Activated T-cell treated with anti-CD3 and anti-CD28 coated beads for 48 hours (primary cell): ENCODE measurements at places on chromosomes 3 and 15.

- no peak for DNase-seq
These were observed 182.2 kb downstream of the SNRPN start for GRCh38 chr15:25137013-25137412.

- DNase-seq, result no peak
These were observed 11.2 kb downstream of the UBL7 start for GRCh38 chr15:74449643-74450205.

DNA sequence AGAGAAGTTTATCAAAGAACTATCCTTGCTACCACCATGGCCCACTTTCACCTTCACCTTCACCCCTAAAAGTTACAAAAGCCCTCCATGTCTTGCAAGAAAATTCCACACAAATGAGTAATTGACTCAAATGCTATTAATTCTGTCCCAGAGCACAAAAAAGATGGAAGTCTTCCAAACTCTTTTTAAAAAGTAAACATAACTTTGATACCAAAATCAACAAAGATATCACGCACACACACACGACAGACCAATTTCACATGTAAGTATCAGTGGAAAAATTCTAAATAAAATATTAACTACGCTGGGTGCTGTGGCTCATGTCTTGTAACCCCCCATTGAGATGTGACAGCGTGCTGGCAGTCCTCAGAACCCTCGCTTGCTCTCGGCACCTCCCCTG lies 1.1 kb upstream of the MCCC1 start:
- no peak for DNase-seq

- DNase-seq, result no peak
These were observed 54.2 kb upstream of the ACAD9 start for GRCh38 chr3:128825117-128825725.

DNA sequence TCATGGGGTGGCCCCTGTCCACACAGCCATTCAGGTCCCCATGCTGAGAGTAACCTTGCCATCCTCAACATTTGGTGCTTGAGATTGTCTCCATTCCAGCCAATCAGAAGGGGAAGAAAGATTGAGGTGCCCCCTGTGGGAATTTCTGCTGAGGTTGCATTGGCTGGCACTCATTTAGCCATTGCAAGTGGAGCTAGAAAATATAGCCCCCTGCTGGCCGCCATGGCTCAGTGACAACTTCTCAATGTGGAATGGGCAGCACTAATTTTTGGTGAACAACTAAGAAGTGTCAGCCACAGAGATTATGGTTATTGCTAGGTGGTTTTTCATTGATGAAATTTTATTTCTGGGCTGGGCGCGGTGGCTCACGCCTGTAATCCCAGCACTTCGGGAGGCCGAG lies 22.0 kb downstream of the COL6A6 start:
- DNase-seq, result peak; percentile 18

GRCh38 chr3:46213201-46213600 lies 5.1 kb upstream of the CCR1 start:
- no peak for DNase-seq

- no peak for DNase-seq
These were observed 92.1 kb downstream of the DTWD1 start for GRCh38 chr15:49712846-49713450.

- no peak for DNase-seq
These were observed 504.9 kb downstream of the TBL1XR1 start for GRCh38 chr3:176692199-176692965.

DNA sequence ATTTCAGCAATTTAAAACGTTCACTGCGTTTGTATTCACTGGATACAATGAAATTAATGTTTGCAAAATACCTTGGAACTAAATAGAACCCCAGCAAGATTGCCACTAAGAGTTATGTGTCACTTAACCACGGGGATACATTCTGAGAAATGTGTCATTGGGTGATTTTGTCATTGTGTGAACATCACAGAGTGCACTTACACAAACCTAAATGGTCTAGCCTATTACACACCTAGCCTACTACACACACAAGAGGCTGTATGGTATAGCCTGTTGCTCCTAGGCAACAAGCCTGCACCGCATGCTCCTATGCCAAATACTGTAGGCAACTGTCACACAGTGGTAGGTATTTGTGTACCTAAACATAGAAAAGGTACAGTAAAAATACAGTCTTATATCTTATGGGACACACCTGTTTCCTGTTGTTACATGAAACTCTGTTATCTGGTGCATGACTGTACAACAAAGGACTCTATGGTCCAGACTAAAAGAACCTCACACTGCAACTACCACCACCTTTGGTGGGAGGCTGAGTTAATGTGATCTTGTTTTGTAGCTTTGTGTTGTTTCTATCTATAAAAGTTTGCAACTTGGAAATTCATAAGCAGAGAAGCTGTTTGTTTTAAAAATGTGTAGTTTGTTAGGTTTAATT lies 92.2 kb upstream of the NTRK3 start:
- no peak for DNase-seq

DNA sequence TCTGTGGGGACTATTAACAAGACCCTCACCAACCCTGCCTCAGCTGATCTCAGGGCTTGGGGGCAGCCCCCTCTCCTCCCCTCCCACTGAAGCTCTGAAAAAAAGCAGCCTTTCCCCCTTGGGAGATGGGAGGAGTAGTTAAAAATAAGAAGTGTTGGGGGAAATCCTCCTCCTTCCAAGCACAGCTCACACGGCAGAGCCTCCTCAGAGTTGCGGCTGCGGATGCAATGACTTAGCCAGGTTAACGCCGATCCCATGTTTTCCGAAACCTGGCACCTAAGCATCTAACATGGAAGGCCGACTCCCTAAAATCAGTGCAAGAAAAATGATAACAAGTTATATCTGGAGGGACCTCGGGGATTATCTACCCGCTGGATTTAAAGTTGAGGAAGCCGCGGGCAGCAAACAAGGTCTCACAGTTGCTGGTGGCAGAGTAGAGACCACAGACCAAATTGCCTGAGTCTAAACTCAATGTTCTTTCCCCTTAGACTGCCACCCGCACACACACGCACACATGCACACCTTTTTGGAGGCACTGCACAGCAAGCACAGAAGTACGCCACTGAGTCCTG lies 1.1 kb upstream of the TPM1 start:
- DNase-seq, result no peak

DNA sequence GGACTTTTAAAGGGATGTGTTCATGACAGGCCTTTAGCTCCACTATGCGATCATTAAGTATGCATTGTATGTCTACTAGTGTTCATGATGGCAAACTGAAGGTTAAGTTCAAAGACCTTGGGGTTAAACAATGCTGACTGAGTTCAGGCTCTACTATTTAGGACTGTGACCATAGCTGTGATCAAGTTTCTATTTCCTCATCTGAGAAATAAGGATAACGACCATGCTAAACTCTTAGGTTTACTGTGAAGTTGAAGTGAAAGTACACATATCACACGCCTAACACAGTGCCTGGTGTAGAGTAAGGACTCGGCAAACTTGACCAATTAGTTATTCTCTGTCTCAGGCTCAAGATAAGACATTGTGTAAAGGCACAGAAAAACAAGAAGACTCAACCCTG lies 243.2 kb downstream of the MBNL1 start:
- DNase-seq, result no peak

DNA sequence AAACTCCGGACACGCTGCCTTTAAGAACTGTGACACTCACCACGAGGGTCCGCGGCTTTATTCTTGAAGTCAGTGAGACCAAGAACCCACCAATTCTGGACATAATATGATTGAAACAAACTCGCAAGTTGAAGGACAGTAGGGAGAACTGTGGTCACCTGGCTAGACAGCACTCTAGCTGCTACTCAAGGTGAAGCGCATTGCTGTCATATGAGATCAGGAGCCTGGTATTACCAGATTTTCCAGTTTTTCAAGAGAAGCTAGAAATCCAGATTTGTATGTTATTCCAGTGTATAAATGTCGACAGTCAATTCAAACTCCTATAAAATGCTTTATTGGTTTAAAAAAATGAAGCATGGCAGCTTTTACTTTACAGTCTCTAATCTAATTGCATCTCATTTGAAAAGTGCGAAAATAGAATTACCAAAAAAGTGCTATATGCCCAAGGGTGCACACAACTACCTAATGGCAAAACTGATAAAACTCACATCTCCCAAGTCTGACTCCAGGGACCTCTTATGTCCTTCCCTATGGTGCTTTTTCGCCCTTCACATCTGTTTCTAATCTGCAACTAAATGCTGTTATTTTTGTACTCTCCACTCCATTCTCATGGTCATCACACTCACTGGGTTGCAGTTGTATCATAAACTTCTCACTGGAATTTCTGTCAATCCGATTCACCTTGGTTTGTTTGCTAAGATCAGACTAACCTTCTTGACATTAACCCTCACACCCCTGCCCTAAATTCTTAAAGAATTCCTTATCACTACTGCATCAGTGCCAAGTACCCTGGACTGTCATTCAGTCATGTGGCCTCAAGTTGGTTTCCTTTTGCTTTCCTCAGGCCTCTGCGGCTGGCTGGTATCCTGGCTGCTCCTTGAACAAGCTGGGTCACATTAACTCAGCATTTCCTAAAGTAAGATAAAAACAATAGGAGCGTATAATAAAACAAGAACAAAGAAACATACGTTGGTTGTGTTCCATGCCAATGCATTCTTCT lies 31.5 kb upstream of the ARHGEF26 start:
- DNase-seq, result no peak

DNA sequence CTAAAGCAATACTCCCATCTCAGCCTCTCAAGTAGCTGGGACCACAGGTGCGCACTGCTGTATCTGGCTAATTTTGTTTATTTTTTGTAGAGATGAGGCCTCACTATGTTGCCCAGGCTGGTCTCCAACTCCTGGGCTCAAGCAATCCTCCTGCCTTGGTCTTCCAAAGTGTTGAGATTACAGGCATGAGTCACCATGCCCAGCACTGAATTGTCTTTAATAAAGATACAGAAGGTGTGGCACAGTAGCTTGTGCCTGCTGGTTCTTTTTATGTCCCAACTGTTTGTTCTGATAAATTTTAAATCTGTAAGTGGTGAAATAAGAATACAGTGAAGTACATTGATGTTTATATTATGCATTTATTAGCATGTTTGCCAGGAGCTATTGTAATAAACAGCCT lies 20.6 kb upstream of the TRAK1 start:
- DNase-seq, result no peak

- DNase-seq, result no peak
These were observed 25.3 kb upstream of the SI start for GRCh38 chr3:165103616-165104015.

- no peak for DNase-seq
These were observed 41.2 kb downstream of the IMPG2 start for GRCh38 chr3:101279162-101279561.

DNA sequence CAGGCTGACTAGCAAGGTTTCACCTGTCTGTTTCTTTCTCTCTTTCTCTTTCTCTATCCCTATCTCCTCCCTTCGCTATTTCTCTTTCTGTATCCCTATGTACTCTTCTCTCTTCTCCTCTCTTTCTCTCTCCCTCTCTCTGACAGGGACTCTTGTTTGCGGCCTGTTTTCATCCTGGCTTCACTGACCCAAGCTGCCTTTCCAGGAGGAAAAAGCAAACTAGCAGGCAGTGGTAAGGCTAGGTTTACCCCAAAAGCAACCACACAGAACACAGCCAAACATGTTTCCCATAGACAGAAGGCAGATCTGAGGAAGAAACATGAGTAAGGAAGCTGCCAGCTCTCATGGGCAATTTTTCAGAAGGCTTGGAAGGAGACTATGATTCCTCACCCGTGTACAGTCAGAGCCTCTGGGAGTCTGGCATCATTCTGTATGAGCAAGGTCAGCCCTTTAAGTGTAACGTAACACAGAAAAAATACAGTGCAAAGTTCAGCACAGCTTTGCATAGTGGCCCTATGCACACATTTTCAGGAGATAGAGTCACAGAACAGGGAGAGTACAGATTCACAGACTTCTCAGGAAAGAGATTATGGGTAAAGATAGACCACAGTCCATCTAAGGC lies 61.0 kb downstream of the OCA2 start:
- no peak for DNase-seq

- no peak for DNase-seq
These were observed 457.8 kb upstream of the ZNF717 start for GRCh38 chr3:76242886-76243753.

DNA sequence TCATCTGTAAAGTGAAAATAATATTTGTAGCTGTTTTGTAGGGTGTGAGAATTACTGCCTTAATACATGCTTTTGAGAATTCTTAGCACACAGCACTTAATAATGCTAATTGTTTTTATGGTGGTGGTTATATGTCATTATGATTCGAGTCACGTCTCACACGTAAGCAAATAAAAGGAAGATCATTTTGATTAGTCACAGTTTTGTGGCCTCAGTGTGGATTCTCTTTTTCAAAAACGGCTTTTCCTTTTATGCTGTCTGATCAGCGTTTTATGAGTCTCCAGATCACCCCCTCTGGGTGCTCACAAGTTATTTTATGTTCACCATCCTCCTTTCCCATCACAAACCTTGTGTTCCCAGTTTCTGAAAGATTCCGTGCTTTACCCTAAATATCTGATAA lies 255.6 kb upstream of the CNTN4 start:
- DNase-seq, result no peak

GRCh38 chr15:71325481-71325880 lies 210.2 kb downstream of the THSD4 start:
- DNase-seq, result no peak

DNA sequence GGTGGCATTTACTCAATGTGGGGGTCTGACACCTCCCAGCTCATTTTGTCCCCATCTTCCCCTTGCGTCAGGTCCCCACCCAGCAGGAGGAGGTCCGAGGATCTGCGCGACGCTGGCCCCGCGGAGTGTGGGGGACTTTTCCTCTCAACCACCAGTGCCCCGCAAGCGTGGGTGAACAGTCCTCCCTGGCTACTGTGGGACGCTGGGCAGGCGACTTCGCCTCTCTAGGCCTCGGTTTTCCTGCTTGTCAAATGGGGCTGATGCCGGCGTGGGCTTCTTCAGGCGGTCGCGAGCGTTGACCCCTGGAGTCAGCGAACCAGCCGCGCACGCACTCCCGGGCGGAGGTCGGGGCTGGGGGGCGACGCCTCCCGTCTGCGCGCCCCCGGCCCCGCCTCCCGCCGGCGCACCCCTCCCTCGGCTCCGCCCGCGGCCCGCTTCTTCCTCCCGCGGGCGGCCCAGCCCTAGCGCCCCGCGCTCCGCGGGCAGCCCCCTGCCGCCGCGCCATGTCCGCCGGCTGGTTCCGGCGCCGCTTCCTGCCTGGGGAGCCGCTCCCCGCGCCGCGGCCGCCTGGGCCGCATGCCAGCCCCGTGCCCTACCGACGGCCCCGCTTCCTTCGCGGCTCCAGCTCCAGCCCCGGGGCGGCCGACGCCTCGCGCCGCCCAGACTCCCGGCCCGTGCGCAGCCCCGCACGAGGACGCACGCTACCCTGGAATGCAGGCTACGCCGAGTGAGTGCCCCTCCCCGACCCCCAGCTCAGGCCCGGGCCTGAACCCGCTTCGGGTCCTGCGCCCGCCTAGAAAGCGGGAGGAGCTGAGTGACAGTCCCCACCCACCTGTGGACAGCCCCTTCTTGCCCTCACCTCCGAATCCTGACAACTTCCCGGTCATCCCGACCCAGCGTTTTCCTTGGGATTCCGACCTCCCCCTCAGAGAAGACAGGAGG lies at the start of gene PPM1M:
Gene PPM1M (plus strand): TSS at position 438 of the 942 bp plus-strand sequence. CDS start 66 bp downstream, at position 504.
- DNase-seq, result peak; percentile 46

- no peak for DNase-seq
These were observed 71.0 kb upstream of the ARHGEF26 start for GRCh38 chr3:154050216-154050615.

DNA sequence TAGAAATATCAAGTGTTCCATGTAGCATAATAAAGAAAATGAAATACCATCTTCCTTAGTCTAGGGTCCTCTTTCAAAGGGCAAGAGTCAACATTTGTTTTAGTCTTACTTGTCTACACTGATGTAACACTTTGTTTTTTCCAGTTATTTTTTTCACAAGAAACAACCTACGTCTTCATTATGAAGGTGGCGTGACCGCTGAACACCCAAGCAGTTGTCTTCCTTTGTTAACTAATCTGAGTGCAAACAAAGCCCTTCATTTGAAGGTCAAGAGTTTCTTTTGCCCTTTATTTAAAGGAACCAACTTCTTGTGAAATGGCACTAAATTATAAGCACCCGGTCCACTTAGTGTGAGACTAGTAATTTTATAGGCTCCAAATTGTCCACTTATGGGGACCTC lies 73.2 kb downstream of the CD47 start:
- DNase-seq, result no peak
